ENCODE measurements at places on chromosomes 7 and 10.
A peak's percentile ranks its signal among the peaks of the same experiment; 100 is the strongest.

- no peak for DNase-seq
These were observed 58.9 kb downstream of the FRMPD2 start for GRCh38 chr10:48215486-48216203.

DNA sequence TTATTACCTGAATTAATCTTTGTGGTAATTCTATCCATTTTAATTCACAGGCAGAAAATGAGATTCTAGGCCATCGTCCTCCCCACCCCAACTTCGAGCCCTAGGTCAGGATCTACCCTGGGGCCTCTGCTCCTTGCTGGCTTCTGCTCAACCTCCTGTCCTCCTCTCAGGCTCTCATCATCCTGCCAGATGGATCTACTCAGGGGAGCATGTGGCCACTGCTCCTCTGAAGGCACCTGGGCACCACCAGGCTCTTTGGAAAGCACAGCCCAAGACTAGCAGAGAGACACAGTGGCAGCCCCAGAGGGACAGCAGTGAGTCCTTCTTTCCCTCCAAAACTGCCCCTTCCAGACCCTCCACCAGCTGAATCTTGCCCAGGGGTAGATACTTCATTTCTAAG, 248.2 kb downstream of the TCERG1L start:
- DNase-seq = no peak

GRCh38 chr10:129027906-129028305, 439.1 kb upstream of the MGMT start:
- DNase-seq = no peak

DNA sequence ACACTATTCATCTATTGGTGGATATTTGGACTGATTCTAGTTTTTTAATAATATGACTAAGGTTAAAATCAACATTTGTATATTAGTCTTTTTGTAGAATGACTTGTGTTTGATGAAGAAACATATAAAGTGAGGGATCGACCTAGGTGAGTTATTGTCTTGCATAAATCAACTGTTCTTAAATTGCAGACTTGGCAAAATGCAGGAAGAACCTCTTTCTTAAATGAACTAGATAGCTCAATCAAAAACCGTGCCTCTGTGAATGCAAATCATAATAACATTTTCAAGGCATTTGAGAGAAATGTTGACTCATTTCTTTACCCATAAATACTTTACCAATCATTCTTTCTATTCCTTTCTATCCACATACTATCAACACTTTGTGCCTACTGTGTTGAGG, 101.5 kb upstream of the ANK3 start:
- no peak for DNase-seq

DNA sequence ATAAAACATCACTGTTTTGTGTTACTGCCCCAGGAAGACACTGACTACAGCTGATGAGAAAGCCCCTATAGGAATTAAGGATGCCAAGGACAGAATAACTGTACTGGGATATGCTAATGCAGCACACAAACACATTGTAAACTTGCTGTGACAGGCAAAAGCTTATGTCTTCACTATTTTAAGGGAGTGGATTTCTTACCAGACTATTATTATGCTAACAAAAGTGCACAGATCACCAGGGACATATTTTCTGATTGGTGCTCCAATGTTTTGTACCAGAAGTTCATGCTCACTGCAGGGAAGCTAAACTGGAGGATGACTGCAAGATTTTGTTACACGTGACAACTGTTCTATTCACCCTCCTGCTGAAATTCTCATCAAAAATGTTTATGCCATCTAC, 48.1 kb upstream of the PTPN12 start:
- DNase-seq = no peak

DNA sequence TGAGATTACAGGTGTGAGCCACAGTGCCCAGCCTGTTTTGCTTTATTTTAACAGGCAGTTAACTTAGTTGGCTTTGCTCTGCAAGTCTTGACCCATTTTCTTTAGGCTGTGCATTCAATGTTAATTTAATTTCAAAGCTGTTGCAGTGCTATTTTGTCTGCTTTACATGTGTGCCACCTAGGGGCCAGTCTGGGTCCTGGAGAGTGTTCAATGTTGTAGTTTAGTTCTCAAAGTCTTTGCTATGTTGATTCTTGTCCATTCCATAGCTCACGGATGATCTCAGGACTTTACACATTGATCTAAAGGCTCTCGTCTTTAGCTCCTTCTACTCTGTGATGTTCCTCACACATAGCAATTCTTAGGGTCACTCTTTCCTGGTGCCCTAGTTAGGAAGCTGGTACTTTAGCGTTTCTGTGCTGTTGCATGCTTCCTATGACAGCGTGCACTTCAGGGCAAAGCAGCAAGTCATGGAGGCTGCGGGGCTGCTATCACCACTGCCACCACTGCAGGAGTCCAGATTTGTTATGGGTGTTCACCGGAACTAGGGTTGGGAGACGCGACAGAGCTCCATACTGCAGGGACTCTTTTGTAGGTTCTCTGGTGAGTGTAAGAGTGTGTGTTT, 16.4 kb upstream of the ABCA13 start:
- DNase-seq = peak; percentile 9

- DNase-seq = no peak
These were observed 612.1 kb downstream of the AUTS2 start for GRCh38 chr7:70210200-70210935.

GRCh38 chr7:155785536-155785935, 26.7 kb downstream of the SHH start:
- no peak for DNase-seq

DNA sequence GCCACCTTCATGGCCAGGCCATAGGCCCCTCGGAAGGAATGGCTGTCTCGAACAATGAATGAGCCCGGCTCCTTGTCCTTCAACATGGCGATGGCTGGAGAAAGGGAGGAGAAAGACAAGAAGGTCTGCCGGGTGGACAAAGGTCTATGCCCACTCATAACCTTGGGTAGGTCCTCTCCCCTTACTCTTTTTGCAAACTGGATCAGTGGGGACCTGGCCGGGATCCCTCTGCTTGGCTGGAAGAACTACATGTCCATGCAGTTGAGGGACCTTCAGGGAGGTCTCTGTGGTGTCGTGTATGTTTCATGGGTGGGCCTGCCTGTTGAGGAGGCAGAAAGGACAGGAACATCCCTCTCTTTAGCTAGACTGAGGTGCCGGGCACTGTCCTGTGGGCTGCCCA, 284.8 kb downstream of the TNS3 start:
- DNase-seq = no peak

DNA sequence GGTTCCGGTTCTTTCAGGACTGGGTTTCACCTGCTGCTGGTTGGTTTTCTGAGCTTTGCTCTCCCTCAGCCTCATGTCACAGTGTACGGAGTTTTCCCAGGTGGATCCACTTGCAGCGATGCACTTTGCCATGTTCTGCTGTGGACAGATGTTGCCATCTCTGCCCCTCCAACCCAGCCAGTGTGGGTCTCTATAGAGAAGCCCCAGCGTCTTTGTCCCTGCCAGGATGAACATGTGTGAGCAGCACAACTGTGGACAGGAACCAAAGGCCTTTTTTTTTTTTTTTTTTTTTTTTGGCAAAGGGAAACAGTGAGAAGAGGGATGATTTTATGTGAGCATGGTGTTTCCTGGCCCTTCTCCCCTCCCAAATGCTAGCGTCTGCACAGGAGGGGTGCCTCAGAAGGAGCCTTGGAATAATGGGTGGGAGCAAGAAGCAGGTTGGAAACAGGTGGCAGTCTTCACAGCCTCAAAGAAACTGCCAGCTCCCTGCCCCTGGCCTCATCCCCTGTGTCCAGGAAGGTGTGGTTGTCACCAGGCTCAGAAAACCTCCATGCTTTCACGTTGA, 106.5 kb downstream of the RPS24 start:
- DNase-seq = no peak

GRCh38 chr10:15427843-15428414, 56.8 kb upstream of the FAM171A1 start:
- DNase-seq = peak; percentile 34

GRCh38 chr10:96740141-96740540, 19.8 kb upstream of the PIK3AP1 start:
- DNase-seq = no peak

- DNase-seq = no peak
These were observed 101.3 kb upstream of the GHITM start for GRCh38 chr10:84038035-84038434.

DNA sequence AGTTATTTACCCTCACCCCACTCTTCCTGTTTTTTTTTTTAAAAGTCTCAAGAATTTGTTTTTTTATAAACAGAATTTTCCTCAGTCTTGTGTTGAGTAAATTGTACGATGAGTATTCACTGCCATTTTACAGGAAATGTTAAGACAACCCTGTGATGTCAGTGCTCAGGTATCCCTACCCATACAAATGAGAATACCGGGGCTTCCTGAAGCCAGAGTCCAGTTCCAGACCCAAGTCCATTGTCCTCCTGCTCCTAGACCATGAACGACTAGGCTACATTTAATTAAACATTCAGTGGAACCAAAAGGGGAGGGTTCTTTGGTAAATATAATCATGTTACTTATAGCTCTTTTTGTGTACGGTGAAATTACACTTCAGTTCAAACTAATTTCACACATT, 79.2 kb downstream of the GNAI1 start:
- DNase-seq = no peak

DNA sequence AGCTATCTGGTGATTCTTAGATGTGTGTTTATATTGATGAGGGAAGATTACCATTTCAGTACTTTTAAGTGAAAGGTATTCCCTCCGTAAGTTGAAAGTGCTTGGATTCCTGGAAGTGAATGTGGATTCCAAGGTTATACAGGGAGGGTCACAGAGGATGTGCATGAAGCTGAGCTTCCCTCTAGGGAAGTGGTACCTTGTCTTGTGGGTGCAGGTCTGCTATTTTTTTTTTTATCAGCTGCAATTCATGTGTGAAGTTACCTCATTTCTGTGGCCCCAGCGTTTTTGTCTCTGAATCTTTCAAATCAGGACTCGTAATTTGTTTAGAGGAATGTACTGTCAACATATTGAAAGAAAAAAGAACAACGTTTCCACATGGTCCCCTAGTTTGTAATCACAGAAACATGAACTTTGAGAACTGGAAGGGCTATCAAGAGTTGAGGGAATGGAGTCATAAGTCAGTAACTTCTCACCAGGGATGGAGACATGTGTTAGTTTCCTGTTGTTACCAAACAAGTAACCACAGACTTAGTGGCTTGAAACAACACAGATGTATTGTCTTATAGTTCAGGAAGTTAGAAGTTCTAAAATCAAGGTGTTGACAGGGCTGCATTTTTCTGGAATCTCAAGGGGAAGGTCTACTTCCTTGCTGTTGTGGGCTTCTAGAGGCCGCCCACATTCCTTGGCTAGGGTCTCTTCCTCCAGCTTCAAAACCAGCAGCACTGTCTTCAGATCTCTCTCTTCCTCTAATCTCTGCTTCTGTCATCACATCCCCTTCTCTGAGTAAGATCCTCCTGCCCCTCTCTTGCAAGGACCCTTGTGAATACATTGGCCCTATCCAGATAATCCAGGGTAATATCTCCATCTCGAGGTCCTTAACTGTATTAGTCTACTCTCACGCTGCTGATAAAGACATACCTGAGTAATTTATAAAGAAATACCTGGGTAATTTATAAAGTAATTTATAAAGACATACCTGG, 64.4 kb downstream of the RAB18 start:
- no peak for DNase-seq

DNA sequence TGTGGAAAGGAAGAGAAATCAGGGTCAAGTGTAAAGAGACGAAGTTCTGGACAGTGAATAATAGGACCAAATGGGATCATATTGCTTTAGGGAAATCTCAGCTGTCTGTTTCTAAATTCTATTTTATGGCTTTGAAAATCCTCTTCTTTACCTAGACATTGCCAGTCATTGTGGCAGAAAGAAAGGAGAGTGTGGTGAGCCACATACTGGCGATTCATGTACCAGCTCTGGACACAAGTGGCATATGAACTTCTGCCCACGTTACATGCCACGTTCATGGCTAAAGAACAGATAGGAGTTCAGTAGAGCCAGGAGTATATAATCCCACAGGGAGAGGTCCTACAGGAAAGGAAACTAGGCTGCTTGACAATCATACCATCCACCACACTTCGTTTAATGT, 28.0 kb downstream of the STARD3NL start:
- DNase-seq = no peak

DNA sequence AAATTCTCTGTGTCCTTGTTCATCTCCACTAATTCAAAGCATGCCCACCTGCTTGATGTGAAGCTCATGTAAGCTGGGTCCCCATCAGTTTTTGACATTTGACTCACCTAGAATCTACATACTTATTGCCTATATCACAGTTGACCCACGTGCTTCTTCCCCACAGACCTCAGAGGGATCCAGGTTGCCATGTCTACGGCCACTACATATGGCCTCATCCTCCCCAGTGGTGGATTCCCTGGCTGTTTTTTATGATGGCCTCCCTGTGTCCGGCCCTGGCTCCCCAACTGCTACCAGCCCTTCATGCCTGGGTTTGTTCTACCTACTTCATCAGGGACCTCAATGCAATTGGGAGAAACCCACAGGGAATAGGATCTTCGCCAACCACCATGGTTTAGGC, 187.4 kb upstream of the GDF10 start:
- no peak for DNase-seq

DNA sequence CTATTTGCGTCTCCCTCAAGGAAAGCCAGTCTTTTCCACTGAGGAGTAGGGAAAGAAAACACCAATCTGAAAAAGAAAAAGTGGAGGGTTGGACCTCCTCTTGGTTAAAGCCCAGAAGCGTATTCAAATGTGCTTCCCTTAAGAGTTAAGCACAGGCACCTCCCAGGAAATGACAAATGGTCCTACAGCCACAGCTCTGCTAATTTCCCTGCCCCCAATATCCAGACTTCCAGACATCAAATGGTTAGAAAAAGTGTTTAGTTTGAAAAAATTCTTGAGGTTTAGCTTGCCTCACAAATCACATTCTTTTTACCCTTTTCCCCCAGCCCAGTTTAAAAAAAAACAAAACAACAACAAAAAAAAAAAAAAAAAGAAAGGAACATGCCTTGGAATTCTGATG, 19.0 kb upstream of the COL1A2 start:
- DNase-seq = no peak

GRCh38 chr7:140526787-140527664, 47.7 kb upstream of the MKRN1 start:
- DNase-seq = no peak

DNA sequence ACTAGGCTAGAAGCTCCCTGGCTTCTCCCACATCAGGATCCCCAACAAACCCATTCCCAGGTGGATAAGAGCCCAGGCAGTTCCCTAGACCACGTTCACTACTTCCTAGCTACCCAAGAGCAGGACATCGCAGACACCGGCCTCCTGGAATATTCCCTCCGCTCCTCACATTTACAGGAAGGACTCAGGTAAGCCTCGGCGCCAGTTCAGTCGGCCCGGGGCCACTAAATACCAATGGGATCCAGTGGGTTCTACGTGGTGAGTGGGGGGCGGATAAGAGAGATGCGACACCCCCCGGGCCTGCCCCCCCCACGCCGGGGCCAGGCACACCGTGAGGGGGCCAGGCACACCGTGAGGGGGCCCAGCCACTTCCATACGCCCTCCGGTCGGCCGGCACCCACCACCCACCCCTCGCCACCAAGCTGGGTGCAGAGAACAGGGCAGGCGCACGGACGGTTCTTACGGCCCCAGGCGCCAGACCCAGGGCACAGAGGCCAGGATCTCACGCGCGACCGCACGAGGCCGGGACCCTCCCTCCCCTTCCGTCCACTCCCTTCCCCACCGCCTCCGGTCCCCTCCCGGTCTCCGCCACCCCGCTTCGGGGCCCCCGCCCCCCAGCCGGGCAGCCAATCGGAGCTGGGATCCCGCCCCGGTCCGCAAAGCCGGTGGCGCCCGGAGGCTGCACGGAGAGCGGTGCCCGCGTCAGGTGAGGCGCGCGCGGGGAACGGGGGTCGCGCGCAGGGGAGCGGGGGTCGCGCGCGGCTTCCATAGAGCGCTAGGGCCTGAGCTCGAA, at the start of gene BLVRA:
Gene BLVRA (plus strand): TSS at position 652 of the 793 bp plus-strand sequence. CDS start 12,479 bp downstream, outside the sequence.
- no peak for DNase-seq

Measured in putamen (tissue), 1 donor.